ENCODE measurements at places on chromosomes 4 and X.

- no peak for DNase-seq
Measured at GRCh38 chr4:45580334-45580733, 543.5 kb downstream of the GABRG1 start.

DNA sequence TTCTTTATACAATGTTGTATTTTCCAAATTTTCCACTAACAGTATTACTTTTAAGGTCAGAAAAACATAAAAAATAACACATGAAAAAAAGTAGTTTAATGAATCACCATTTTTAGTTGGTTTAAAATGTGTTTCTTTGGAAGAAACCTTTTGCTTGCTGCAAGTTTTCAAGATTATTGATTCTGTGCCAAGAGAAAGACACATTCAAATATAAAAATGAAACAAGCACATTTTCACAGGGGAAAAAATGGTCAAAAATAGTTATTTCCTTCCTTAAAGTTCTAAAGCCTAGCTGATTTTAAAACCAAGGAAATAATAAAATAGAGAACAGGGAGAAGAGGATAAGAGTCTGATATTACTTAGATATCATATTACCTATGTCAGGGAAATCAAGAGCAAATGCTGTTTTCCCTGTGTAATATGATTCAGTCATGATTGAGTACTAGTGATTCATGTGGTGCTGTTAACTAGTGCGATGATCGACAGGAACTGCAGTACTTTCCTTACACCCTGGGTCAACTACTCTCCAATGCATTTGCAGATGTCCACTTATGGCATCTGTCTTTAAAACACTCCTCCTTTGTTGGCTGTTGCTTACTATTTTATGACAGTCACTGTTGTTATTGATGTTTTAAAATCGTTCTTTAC is 103.8 kb downstream of the CAMK2D start:
- DNase-seq, result no peak

DNA sequence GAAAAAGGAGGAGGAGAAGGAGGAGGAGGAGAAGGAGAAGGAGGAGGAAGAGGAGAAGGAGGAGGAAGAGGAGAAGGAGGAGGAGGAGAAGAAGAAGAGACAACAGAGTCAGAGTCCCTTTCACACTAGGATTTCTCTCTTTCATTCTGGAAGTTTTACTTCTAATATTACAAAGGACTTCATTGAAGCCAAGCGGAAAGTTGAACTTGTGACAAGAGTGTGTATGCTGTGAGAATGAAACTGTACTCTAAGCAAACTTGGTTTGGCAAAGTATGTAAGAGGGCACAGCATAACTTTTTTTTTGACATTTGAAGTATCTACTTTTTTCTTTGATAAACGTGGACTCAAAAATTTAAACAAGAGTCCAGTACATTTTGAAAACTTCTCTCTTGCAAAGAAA is 48.0 kb downstream of the CXCL8 start:
- no peak for DNase-seq

- DNase-seq, result no peak
Measured at GRCh38 chr4:183968502-183968901, 63.4 kb downstream of the STOX2 start.

DNA sequence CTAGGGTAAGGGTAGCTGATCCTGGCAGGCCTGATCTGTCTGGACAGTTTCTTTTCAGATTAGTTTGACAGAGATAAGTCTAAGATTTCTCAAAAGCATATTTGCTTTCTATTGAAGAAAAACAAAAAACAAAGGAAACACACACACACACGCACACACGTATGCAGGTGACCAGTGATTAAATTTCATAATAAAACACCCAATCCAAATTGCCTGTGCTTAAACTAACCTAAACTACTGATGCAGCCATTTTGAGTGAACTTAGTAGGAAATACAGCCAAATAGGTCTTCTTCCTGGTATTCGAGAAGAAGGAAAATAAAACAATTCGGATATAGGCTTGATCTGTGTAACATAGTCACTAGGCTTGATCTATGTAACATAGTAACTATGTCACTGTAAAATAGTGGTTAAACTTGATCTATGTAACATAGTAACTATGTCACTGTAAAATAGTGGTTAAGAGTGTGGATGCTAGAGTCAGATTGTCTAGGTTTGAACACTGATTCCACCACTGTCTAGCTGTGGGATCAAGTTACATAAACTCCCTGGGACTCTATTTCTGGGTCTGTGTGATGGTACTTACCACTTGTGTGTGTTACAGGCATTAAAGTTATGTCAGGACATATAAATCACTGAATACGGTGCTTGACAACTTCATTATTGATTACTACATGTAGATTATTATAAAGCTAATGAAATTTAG is 9.8 kb upstream of the CCNG2 start:
- DNase-seq, result no peak

GRCh38 chrX:12825801-12826200 is 34.6 kb downstream of the PRPS2 start:
- DNase-seq, result no peak

DNA sequence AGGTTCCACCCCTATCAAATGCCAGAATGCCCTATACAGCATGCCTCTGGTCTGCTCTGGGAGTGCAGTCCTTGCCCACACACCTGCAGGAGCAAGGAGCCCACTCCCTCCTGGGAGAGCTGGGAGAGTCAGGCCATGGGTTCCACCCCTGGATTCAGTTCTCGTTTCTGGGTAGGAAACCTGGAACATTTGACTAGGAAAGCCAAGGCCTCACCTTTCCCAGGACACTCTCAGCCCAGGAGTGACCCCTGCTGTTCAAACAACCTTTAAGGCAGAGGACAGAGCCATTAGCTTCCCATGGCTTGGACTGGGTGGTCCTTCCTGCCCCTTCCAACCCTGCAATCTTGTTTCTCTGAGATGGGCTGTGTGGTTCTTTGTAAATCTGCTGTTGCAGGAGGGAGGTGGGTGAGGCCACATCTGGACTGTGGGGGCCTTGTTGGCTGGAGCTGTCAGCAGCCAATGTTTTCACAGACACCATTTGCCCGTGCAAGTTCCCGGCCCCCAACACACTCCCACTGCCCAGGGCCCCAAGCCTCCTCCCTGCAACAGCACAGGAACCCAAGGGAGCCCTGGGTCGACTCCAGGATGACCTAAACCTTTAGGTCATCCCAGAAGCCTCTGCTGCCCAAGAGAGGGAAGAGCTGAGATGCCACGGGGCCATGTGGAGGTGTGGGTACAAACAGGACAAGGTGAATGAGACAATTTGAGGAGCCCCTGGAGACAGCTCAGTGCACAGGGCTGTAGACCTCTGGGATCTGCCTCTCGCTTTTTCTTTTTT is 104.4 kb downstream of the PJA1 start:
- no peak for DNase-seq
